CD4-positive, alpha-beta T cell treated with Interleukin-4 for 4 hours (primary cell): ENCODE measurements at places on chromosomes 3 and 15.

- DNase-seq = peak; percentile 10
Measured at GRCh38 chr3:153373606-153374005, 211.6 kb downstream of the RAP2B start.

- no peak for DNase-seq
Measured at GRCh38 chr3:168514252-168514651, 418.5 kb upstream of the GOLIM4 start.

- DNase-seq = no peak
Measured at GRCh38 chr15:72339777-72340177, 19.8 kb upstream of the CELF6 start.

DNA sequence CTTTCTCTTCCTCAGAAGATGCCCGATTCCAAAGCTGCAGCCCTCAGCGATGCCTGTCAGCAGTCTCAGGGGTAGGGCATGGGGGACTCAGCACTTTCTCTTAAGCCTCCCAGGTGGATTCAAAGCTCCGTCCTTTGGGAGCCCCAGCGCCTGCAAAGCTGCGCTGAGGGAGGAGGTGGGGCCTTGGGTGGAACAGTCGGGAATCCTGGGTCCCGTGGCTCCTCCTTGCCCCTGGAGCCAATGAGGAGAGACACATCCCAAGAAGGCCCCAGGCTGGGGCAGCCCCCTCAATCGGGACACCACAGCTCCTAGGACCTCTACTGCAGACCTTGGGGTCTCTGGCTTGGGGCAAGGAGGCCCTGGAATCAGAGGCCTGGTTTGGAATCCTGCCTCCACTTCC lies 227.5 kb upstream of the IGF1R start:
- DNase-seq = no peak

- no peak for DNase-seq
Measured at GRCh38 chr15:81809543-81809942, 236.3 kb downstream of the MEX3B start.

DNA sequence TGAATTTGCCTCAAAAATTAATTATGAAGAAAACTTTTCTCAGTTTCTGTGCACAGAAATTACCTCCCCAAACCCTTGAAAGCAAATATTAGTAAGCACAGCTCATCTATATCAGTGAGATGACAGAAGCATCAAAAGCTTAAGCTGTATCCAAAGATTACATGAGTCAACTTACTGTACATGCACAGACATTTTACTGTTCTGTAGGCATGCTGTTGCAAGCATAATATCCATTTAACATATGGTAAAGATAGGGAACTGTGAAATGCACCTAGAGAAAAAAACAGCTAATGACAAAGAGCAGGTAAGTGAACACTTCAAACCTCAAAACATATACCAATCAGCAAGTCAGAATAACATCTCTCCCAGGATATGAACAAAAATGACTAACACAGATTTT lies 20.9 kb downstream of the SHOX2 start:
- no peak for DNase-seq
